Thymus (tissue), 14 donors: ENCODE measurements at places on chromosomes 4 and X. TPM values are rescaled to one million over a fixed set of nuclear protein-coding genes. Genes with fewer than 3 reads are reported as not detected.

Gene VSIG4
- polyA plus RNA-seq, result 23.3 TPM

Gene MAGEC3
- 0.07 TPM for polyA plus RNA-seq

- DNase-seq, result no peak
Observed at GRCh38 chr4:69069085-69069484, 27.2 kb upstream of the UGT2B7 start.

DNA sequence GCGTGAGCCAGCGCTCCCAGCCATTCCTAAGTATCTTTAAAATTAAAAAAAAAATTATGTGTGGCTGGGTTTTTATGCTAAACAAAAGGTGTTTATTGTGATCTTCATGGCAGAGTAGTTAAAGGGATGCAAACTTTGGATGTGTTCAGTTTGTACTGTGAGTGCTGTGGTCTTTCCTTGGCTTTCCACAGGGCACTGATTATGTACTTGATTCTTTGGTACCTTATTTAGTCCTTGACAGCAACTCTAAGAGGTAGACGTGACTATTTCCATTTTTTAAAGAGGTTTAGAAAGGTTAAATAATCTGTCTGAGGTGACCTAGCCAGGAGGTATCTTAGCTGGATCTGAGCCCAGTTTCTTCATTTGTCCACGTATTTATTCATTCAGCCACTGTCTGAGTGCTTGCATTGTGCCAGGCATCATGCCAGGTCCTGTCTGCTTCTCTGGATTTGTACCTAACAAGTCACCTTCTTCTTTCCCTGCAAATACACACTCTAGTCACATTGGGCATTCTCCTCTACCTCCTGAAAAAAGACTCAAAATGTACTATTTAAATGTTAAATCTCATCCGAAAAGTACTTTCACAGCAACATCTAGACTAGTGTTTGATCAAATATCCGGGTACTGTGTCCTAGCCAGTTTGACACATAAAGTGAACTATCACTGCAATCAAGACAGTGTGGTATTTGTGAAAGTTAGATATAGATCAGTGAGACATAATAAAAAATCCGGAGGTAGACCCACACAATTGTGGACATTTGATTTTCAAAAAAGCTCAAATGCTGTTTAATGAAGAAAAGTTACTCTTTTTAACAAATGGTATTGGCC, 31.5 kb downstream of the WWC2 start:
- no peak for DNase-seq

DNA sequence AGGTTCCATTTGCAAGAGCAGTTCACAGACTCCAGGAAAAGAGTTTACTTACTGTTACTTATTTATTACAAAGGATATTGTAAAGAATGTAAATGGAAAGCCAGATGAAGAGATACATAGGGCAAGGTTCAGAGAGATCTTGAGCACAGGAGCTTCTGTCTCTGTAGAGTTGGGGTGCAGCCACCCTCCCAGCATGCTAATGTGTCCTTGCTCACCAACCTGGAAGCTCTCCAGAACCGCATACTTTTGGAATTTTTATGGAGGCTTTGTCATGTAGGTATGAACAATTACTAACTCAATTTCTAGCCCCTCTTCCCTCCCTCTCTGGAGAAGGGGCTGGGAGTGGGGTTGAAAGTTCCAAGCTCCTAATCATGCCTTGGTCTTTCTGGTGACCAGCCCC, 857.2 kb downstream of the RPA4 start:
- DNase-seq, result no peak

Gene NR3C2
- polyA plus RNA-seq, result 1.8 TPM

DNA sequence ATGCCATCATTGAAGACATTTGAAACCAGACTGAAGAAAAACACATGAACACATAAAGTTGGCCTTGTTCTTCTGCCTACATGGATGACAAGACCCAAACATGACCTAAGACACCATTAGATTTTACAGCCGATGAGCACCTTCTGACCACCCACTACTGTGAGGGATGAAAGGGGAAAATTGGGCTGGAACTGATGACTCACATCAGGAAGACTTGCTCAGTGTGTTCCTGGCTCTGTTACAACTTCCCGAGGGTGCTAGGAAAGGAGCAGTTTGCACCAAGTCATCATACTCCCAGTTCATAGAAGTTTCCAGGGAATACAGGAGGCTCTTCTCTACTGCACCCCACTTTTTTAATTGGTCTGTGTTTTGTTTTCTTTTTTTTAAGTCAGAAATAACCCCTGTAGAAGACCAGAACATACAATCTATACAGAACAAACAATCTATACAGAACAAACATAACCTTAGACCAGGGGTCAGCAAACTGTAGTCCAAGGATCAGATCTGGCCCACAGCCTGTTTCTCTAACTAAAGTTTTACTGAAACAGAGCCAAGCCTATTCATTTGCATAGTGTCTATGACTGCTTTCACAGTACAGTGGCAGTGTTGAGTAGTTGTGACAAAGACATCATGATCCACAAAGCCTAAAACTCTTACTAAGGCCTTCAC, 25.3 kb downstream of the BTC start:
- DNase-seq, result no peak

DNA sequence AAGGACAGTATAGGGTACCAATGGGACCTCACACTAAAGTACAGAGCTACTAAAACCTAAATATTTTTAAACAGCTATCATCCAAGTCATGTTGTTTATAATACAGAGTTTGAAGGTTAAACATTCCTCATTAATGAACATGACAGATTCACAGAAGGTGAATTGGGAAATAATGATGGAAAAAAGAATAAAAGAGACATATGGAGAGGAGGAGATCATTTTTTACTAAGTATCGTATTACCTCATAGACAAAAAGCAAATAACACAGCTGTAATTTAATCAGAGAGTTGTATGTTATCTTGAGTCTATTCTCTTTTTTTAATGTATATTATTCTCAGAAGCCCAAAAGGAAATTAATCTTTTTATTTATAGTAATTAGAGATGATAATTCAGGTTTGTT, 7.9 kb downstream of the PLK4 start:
- DNase-seq, result no peak

DNA sequence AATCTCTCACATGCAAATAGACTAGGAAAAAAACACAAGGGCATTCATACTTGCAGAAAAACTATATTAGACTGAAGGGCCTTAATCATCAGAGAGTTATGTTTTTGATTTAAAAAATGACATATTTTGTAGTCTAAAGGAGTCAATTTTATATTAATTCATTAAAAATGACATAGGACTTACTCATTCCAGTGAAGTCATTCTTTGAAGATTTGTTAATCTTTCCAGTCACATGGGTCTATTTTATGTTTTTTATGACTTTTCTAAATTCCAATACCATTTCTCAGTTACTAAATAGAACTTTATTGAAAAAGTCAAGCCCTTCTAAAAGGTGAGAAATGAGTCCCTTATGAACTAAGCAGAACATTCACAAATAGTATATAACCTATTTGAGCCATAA, 743.8 kb upstream of the INTU start:
- no peak for DNase-seq

Gene ITM2A
- polyA plus RNA-seq, result 202 TPM

DNA sequence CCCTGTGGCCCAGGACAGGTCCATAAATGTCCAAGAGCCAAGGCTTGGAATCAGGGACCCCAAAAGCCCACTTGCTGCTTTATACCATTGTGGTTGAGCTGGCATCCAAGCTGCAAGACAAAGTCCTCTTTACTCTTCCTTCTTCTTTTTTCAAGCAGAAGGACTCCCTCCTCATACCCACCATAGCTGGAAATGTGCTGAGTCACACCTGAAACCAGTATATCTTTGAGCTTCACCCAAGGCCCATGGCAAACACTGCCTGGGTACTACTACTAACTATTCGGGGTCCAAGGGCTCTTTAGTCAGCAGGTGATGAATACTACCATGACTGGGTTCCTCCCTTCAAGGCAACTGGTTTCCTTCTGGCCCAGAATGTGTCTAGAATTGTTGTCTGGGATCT, 37.3 kb upstream of the NMU start:
- DNase-seq, result no peak

- DNase-seq, result no peak
Observed at GRCh38 chr4:64784125-64784524, 374.9 kb upstream of the TECRL start.

Gene FAM9C
- 0.07 TPM for polyA plus RNA-seq

GRCh38 chr4:14867847-14868246, 134.4 kb upstream of the CPEB2 start:
- DNase-seq, result no peak

GRCh38 chrX:2498781-2499302, 1.9 kb downstream of the DHRSX start:
- no peak for DNase-seq

DNA sequence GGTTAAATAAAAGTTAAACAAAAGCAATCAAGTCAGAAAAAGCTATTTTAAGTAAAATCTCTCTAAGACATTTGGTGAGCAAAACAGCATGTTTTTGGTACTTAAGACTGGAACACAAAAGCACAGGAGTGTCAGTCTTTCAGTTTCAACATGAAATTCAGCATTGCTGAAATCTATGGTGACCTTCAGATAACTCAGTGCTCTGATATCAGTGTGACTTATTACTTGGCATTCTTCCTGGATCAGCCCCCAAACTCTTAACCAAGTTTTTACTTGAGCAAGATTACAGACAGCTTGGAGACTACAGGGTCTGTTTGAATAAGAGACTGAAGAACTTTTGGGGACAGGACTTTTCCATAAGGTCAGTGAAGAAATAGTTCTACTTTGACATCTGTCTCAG, 437.2 kb downstream of the RAPGEF2 start:
- no peak for DNase-seq

DNA sequence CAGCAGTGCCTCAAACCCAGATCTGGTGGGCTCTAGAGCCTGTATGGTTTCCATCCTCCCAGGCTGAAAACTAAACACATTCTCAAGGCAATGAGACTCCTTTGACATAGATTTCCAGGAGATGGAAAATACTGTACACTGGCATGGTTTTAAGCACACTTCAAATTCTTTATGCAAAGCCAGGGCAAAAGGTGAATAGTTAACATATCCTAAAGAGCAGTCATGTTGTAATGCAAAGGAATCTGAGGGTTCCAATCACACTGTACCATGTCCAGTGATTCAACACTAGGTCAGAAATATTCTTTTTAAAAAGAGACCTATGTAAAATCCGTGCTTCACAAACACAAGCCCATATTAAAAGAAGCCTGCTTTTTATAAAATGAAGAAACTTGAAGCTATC, 195.3 kb downstream of the QDPR start:
- DNase-seq, result no peak

GRCh38 chr4:110119337-110119736, 79.1 kb downstream of the ELOVL6 start:
- DNase-seq, result no peak

GRCh38 chrX:68721991-68722860, 74.8 kb downstream of the STARD8 start:
- DNase-seq, result no peak

Gene TMSB15C
- polyA plus RNA-seq, result 2.3 TPM

DNA sequence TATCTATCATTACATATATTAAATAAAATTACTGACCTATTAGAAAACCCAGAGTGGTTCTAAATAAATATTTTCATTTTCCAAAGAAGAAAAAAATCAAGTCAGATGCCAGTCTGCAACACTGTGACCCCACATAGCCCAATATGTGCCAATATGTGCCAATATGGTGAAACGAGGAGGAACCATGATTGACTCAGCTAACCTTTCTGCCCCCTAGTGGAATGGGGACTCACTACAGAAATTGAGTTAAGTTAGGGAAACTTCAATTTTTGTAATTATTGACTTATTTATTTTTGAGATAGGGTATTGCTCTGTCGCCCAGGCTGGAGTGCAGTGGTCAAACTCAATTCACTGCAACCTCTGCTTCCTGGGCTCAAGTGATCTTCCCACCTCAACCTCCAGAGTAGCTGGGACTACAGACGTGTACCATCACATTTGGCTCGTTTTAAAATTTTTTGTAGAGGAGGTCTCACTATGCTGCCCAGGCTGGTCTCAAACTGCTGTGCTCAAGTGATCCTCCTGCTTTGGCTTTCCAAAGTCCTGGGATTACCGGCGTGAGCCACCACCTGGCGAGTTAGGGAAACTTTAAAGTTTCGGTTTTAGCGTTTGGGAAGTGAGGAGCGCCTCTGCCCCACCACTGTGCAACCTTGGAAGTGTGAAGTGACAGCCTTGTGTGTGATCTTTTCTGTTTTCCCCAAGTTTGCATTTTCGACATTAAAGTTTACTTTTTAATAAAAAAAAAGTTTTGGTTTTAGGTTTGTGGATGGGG, 116.8 kb upstream of the SHISA3 start:
- no peak for DNase-seq

Gene CT55
- 0.07 TPM for polyA plus RNA-seq

Gene NXF3
- polyA plus RNA-seq, result 0.68 TPM

DNA sequence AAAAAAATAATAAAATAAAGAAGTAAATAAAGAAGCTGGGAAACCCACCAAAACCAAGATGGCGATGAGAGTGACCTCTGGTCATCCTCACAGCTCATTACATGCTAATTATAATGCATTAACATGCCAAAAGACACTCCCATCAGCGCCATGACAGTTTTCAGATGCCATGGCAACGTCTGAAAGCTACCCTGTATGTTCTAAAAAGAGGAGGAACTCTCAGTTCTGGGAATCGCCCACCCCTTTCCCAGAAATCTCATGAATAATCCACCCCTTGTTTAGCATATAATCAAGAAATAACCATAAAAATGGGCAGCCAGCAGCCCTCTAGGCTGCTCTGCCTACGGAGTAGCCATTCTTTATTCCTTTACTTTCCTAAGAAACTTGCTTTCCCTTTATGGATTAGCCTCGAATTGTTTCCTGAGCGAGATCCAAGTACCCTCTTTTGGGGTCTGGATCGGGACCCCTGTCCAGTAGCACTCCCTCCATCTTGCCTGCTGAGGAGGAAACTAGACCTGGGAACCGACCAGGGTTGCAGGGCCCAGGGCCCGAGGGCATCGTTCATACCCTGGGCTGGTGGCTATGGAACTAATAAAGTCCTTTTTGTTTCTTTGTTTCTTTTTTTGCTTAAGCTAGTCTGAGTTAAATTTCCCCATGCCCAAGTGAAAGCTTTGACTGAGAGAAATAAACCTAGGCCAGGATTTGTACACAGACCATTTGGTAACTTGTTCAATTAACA, 30.9 kb downstream of the HTT-AS start:
- no peak for DNase-seq

DNA sequence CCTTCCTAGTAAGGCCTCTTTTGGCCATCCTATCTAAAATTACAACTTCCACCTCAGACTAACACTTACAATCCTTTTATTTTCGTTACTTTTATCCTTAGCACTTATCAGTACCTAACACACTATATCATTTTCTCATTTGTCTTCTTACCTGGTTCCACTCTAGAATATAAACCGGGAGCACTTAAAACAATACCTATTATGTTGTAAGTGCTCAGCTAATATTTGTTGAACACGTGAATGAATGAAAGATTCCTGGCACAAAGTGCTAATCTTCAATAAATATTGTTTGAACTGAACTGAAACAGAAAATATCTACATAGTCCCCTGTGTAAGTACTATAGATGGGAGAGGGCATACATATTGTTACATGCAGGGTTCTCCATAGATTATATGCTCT, 14.4 kb downstream of the MGARP start:
- DNase-seq, result no peak

GRCh38 chrX:38277802-38278201, 49.5 kb downstream of the RPGR start:
- DNase-seq, result no peak

Gene TRIM61
- polyA plus RNA-seq, result 1.3 TPM

Gene GABRG1
- polyA plus RNA-seq, result 0.02 TPM

Gene FTSJ1
- 54.3 TPM for polyA plus RNA-seq
